Karpas-422 (cell line): ENCODE measurements at places on chromosomes 5 and 9.

DNA sequence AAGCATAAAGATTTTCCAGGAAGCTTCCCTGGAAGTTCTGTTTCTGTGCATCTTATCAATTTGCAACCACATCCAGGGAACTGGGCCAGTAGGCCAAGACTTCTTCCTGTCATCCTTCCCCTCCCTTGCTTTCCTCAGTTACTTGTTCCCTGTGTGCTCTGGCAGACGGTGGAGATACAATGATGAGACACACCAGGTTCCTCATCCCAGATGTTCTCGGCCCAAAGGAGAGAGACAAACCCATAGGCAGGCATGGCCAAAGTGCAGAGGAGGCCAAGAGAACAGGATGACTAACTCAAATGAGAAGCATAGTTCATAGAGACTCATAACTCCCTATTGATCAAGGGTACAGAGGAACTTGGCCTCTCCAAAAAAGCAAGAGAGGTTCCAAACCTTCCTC, 652.6 kb downstream of the CCDC171 start:
- no peak for DNase-seq

- DNase-seq = no peak
Measured at GRCh38 chr5:92991581-92992067, 589.4 kb downstream of the NR2F1-AS1 start.

DNA sequence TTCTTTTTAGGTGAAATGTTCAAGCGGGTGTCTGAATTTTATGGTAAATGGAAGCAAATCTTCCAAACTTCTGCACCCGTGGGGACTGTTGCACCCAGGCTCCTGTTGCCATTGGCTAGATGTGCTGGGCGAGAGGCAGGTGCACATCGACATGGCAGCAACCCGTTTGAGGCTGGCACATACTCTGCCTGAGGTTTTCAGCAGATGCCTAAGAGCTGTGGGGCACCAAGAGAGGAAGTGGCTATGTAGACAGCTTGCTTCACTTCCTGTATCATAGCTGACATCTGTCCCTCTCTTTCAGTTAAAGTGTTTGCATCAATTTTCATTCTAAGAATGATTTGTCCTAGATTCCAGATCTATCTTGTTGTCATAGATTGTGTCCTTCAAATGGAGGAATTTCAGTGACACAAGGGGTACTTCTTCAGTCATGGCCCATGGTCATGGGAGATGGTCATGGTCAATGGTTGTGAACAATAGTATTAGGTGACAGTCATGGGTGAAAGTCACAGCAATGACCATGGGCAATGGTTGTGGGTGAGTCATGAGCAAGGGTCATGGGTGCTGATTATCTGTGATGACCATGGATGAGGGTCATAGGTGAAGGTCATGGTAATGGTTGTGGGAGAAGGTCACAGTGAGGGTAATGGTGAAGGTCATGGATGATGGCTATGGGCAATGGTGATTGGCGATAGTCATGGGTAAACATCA, 115.1 kb upstream of the IRX4 start:
- DNase-seq = no peak

- no peak for DNase-seq
Measured at GRCh38 chr5:5327126-5327525, 95.4 kb upstream of the ICE1 start.

DNA sequence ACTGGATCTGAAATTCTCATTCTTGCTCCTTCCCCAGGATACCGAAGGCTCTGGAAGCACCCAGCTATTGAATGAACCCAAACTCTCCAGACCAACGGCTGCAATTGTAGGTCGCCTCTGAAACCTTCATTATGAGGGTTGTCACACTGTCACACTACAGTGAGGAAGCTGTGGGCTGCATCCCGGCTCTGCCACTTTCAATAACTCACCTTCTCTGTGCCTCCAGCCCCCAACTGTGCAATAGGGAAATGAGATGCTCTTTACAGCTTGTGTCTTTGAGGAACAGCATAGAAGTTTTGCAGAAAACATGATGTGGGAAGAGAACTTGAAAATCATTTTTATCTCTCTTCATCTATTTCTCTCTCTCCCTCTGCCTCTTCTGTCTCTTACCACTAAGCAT, 69.6 kb upstream of the TGFBR1 start:
- DNase-seq = peak; percentile 68

- DNase-seq = peak; percentile 66
Measured at GRCh38 chr5:134846641-134846960, 833 bp downstream of the C5orf24 start.

DNA sequence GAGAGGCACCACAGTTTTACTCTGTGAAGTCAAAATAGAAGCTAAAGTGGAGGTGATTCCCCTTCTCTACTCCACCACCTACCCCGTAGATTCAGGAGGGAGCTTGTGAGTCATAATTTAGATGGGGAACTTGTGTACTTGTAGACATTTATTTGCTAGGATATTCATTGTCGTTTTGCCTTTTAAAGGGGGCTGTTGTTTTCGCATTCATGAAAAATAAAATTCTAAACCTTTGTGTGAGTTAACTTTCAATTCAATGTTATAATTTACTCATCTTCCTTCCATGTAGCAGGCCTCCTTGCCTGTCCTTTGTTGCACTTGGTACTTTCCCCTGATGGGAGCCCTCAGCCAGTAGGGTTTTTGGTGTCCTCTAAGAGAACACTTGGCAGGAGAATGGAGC, 22.0 kb downstream of the SECISBP2 start:
- DNase-seq = no peak

- DNase-seq = peak; percentile 85
Measured at GRCh38 chr5:103224118-103224893, 34.3 kb upstream of the MACIR start.

DNA sequence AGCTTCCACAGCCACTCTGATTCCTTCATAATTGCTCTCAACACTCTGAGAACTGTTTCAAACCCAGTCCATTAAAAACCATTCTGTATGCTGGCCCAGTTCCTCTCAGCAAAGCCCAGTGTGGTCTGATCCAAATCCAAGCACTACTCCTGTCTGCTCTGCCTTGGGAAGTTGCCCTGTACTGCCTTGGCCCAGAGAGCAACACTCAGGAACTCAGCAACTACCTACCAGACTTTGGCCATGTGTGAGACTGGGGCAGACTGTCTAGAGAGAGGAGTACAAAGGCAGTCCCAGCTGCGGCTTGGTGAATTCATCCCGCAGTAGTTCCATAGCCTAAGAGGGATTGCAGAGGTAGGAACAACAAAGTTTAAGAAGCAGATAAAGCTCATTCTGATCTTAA, 214.4 kb downstream of the MCTP1 start:
- no peak for DNase-seq

DNA sequence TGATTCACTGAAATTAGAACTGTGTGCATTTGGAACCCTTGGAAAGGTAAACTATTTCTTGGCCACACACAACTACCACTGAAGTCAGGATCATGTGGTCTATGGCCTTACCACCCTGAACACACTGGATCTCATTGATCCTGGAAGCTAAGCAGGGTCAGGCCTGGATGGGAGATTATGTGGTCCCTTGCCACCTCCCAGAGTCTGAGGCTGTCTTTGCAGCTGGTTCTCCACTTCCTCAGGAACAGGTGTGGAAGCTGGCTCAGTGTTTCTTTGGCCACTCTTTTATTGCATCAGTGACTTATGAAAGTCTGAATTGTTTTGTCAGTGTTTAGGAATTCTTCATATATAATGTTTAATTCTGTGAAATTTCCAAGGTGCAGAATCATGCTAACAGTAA, 89.2 kb downstream of the TEK start:
- DNase-seq = no peak

DNA sequence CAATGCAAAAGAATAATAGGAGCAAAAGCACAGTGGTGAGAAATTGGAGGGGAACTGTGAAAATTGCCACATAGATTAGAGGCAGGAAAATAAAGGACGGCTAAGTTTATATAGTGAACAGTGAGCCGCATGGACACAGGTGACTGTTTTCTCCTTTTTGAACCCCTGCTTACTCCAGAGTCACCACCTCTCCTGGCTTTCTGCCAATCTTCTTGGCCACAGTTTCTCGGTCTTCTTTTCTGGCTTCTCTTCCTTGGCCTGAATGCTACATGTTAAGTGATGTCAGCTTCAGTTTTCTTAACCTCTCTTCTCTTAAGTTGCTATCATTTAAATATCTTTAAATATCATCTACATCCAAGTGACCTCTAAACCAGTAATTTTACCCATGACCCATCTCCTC, 47.3 kb upstream of the CDKN2B start:
- no peak for DNase-seq

DNA sequence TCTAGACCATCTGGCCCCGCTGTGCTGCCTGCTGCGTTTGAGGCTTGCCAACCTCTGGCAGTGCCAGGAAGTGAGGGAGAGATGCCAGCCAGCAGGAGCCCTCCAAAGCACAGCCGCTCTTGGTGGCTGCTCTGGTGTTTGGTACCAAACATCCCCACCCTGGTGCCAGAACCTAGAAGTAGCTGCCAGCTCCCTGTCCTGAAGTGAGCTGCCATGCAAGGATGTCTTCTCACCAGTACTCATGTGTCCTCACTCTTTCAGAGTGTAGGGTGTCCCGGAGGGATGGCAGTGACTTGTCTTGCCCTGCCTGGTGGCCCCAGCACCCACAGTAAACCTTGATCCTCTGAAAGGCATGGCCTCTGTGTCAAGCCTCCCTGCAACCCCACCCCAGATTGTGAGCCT, 43.4 kb downstream of the AMBP start:
- no peak for DNase-seq

DNA sequence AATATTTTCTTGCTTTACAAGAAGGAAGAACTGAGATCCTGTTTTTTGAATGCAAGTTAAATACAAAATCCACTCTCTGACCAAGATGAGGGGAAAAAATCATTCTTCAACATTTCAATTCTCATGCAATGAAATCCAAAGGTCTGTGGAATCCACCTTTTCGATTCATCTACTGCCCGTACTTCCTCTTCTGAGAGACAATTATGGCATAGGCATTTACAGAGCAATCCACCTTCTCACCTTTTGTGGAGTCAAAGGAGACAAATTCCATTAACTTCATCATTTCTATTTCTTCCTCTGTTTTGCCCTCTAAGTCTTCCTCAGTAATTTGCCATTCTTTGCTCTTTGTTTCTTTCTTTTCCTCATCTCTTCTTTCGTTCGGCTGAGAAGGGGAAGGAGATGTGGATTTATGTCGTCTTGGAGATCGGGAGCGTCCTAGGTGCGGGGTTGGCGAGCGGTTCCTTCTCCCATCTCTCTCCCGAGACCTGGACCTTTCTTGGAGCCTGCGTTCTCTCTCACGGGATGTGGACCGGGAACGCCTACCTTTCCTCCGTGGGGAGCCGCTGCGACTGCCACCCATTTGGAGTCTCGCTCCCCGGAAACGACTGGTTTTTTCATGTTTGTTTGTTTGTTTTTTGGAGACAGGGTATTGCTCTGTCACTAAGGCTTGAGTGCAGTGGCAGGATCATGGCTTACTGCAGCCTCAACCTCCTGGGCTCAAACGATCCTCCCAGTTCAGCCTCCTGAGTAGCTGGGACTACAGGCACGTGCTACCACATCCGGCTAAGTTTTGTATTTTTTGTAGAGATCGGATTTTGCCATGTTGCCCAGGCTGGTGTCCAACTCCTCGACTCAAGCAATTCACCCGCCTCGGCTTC, 24.3 kb upstream of the AFF4 start:
- no peak for DNase-seq

DNA sequence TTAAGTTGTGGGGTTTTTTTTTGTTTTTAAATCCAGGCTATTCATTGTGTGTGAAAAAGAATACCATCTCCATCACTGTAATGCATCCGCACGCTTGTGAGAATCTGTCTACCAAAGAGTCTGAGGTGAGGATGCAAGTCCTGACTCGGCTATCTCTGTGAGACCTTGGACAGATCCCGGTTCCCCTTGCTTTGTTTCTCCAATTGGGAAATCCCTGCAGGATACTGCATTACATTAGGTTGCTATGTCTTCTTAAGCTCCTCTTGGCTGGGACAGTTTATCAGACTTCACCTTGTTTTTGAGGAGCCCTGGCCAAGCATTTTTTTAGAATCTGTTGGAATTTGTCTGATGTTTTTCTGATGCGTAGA, 46.8 kb downstream of the GALNT10 start:
- DNase-seq = no peak

DNA sequence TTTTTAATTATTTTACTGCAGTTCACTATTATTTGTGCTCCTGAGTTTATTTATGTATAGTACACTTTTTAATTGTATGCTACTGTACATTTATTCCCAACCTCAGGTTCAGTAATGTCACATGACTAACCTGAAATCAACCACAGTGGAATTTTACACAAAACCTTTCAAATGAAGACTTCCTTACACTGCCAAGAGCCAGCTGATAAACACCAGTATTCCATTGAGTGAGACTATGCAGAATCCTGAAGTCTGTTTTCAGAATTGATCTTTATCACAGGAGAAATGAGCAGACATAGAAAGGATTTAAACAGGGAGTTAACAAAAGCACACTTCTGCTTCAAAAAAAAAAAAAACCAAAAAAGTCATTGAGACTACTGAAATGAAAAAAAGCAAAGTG, 219.5 kb downstream of the PRR16 start:
- DNase-seq = no peak

GRCh38 chr5:10479154-10479721, 37.6 kb downstream of the ROPN1L start:
- DNase-seq = no peak

GRCh38 chr9:77183581-77183980, 6.2 kb downstream of the VPS13A start:
- DNase-seq = no peak

DNA sequence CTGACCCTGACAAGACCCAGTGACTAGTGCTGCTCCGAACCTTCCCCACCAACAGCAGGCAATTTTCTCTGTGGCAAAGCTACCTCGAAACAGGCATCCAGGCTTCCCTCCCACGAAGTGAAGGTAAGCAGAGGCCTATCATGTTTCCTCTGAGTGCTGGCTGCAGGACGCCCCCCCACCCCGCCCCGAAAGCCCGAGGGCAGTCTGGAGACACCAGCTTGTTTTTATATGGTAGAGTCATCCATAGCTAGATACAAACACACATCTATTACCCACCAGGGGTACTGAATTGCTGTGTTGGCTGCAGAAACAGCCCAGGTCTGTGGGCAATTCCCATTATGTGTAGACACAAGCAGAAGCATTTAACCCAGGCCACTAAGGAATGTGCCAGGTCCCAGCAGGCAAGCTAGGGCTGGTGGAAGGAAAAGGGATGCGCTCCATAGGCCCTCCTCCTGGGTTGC, 40.4 kb downstream of the LIX1 start:
- DNase-seq = no peak

GRCh38 chr5:151014680-151015343, 5.6 kb upstream of the GPX3 start:
- no peak for DNase-seq

- DNase-seq = no peak
Measured at GRCh38 chr5:40616781-40617180, 62.9 kb upstream of the PTGER4 start.

- DNase-seq = no peak
Measured at GRCh38 chr5:157599565-157599964, 24.0 kb upstream of the ADAM19 start.

DNA sequence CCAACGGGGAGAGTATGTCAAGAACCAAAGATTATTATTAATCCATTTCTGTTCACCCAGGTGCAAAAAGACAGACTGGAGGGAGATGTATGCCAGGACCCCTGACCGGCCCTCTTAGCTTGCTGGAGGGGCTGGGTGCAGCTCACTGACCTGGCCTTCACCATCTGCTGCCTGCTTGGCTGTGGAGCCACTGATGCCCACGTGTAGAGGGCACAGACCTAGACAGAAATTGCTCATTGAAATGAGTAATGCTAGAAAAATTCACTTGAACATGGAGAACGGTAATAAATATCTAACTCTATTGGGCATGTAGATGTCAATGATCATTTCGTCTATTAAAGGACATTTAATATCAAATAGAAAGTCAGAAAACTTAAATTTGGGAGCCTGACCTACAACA, 58.8 kb upstream of the ERCC6L2 start:
- DNase-seq = no peak

GRCh38 chr5:142132916-142133315, 24.3 kb downstream of the NDFIP1 start:
- DNase-seq = no peak
